ENCODE measurements at places on chromosomes 3 and 15.

DNA sequence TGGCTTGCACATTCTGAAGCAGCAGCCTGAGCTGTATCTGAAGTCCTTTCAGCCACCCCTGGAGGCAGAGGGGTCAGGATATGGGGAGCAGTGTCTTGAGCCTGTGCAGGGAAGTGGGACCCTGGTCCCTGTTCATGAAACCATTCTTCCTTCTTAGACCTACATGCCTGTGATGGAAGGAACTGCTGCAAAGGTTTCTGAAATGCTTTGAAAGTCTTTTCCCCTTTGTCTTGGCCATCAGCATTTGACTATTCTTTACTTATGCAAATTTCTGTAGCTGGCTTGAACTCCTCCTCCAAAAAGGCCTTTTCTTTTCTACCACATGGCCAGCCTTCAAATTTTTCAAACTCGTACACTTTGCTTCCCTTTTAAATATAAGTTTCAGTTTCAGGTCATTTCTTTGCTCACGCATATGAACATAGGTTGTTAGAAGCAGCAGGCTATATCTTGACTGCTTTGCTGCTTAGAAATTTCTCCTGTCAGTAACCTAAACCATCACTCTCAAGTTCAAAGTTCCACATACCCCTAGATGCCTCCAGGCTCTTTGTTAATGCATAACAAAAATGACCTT, 62.3 kb downstream of the GALK2 start:
- no peak for DNase-seq

GRCh38 chr3:71172951-71173350, 410.6 kb downstream of the FOXP1 start:
- DNase-seq = no peak

DNA sequence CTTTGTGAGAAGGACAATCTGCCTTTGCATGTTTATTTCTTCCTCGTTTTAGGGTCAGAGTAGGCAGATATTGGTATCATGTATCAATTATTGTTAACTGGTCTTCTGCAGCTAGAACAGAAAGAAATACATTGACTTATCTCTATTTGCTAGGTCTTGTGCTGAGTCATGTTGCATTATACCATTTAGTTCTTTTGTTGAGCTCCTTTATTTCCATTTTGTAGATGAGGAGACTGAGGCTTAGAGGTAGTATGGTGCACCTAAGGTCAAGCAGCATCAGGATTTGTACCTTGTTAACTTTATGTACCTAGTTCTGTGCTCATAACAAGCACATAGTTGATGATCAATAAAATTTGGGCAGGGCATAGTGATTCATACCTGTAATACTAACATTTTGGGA, 182.6 kb downstream of the ITPR1 start:
- no peak for DNase-seq

- DNase-seq = no peak
Measured at GRCh38 chr3:194935061-194935460, 249.4 kb downstream of the FAM43A start.

DNA sequence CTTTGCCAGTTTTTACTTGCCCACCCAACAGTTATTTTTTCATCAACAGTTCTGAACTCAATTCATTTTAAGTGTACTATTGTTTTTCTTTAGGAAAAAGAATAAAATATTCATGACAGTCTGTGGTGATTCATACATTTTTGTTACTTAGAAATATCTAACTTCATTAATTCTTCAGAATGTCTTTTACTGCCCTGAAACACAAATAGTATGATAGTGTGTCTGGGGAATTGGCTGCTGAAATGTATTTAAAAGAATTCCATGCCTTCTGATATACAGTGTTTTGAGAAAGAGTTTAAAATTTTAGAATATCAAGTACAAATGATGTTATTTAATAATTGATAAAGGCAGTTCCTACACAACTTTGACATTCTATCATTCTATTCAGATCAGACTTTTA, 854.1 kb downstream of the NAALADL2 start:
- DNase-seq = no peak

DNA sequence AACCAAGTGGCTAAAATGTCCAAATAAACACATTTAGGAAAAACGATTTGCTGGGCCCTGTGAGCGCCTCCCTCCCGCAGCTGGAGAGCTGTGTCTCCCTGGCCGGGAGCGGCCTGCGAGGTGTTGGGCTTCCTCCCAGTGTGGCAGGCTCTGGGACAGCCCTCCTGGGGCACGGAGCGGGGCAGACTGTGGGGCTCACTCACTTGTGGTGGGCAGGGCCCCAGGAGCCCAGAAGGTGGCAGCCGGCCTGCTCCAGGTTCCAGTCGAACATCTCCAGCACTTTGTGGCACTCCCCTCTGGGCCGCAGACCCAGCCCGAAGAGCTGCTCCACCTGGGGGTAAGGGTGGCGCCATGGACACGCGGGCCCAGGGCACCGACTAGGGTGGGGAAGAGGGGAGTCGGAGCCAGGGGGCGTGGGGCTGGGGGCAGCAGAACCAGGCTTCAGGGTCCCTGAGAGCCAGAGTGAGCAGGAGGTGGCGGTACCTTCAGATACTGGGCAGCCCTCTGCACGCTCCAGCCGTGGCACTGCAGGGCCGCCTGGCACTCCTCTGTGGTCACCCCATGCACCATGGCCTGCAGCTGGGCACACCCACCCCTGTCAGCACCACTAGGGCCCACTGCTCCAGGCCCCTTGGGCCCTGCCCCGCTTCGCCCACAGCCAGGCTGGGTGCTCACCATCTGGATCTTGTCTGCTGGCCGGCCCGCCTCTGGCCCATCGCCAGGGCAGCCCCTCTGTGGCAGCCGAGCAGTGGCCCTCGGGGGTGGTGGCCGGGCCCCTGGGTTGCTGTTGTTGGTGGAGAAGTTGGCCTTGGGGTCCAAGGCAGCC, 41.5 kb downstream of the TNK2 start:
- no peak for DNase-seq

GRCh38 chr15:96031426-96032110, 298.9 kb upstream of the NR2F2 start:
- DNase-seq = no peak

DNA sequence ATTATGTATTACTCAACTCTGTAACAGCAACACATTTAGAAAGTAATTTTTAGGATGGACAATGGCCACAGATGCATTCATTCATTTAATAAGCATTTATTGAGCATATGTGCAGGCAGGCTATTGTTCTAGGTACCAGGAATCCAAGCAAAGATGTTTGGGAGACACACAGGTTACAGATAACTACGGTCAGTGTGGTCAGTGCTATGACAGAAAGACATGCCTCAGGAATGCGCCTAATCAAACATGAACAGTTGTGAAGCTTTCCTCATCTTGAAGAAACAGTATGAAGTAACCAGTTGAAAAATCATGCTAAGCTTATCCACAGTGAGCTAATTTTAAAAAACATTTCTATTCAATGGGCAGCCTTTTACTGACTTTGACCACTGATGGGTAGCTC, 155.4 kb upstream of the CCDC54 start:
- DNase-seq = no peak

- DNase-seq = no peak
Measured at GRCh38 chr3:94162700-94163099, 99.8 kb downstream of the NSUN3 start.

DNA sequence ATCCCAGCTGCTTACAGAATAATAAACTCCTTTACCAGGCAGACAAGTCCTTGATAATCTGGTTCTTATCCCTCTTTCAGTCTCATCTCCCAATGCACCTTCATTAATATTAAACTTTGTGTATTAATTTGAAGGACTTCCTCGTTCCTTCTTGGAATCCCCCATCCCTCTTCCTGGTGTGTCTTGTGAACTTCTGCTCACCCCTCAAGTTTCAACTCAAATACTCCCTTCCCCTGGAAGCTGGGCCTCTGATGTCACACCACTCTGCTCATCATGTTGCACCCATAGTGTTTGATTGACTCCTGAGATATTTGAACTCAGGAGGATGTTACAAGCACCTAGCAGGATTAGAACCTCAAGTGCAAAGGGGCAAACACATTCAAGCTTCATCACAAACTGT, 3.3 kb upstream of the STT3B start:
- DNase-seq = no peak

- no peak for DNase-seq
Measured at GRCh38 chr15:35629766-35630165, 83.8 kb upstream of the DPH6 start.

GRCh38 chr3:119352863-119353527, 58.8 kb downstream of the ARHGAP31 start:
- DNase-seq = no peak

- peak; percentile 42 for DNase-seq
Measured at GRCh38 chr3:180680097-180680430, 775 bp upstream of the CCDC39 start.

DNA sequence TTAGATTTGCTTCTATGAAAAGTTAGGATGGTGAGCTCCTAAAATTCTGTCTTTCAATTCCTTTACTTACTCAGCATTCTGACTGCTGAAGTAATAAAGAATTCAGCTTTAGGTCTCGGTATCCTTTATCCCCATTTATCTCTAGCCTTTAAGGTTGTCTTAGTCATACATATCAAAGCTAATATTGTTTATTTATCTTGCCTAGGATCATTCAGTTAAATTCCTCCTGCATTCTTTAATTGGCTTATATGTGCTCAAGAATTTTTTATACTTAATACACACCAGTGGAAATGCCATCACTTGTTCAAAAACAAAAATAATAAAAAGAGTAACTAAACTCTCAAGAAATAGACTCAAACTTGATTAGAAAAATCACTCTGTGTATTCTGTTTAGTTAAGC, 507.0 kb downstream of the ZPLD1 start:
- no peak for DNase-seq

DNA sequence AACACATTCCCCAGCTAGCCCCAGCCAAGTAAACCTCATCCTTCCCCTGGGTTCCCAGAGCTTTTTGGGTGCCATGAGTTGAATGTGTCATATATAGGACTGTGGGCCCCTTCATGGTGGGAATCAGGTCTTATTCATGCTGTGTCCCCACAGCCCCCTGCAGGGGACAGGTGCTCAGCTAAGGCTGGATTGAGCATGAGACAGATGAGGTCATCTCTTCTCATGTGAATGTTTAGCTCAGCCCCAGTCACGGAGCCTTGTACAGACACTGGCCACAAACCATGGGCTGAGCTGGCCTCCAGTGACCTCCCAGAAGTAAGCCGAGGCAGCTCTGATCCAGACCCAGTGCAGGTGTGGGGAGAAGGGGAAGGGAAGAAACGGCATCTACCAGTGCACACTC, 70.7 kb downstream of the C3orf70 start:
- no peak for DNase-seq

DNA sequence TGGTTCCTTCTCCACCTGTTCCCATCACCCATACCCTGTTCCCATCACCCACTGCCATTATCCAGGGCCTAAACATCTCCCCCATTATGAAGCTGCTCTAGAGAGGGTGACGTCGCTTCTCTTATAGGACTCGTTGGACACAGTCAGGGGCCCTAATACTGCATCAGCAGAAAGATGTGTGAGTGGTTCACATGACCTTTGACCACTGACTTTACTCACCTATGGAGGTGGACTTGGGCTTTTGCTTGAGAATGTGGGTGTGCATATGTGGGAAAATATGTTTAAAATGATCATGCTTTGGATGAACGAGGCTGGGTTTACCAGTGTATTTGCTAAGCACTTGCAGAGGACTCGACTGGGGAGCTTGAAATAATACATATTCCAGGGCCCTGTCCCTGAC, 26.8 kb downstream of the RBP2 start:
- no peak for DNase-seq

DNA sequence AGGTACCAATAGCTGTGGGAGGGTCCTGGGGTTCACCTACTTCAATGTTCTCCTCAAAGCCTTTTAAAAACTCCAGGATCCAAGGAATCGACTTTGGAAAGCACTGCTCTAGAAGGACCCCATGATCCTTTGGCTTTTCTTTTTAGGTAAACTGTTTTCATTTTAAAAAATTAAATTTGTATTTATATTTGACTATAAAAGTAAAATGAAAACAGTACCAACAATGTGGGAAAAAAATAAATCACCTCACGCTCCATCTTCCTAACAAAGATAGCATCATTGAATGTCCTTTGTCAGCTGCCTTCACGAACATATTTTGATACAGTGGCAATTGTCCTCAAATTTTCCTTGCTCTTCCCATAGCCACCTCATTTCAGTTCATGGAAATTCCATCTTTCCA, 127.5 kb downstream of the PLD1 start:
- DNase-seq = no peak

- DNase-seq = no peak
Measured at GRCh38 chr3:96416549-96417255, 397.7 kb upstream of the EPHA6 start.

DNA sequence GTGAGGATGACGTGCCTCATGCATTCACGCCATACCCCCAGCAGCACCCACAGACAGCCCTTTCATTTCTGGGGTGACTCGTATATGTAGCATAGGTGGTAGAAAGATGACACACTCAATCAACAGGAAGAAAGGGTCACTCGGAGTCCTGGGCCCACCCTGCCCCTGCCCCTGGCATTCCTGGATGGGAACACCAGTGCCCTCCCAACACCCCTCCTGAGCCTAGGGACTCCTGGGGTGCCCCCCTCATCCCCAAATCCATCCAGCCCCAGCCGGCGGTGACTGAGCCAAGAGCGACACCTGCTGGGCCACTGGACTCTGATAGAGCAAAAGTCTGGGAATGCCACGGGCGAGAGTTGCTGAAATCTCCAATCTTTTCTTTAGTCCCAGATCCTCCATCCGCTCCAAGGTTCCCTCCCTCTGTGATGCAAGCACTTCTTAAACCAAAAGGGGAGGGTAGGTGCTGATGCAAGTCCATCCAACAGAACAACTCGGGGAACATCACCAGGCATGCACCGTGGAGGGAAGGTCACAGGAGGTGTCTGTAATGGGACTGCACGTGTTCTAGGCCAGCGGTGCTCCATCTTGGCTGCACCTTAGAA, 31.1 kb downstream of the ACAN start:
- peak; percentile 42 for DNase-seq

DNA sequence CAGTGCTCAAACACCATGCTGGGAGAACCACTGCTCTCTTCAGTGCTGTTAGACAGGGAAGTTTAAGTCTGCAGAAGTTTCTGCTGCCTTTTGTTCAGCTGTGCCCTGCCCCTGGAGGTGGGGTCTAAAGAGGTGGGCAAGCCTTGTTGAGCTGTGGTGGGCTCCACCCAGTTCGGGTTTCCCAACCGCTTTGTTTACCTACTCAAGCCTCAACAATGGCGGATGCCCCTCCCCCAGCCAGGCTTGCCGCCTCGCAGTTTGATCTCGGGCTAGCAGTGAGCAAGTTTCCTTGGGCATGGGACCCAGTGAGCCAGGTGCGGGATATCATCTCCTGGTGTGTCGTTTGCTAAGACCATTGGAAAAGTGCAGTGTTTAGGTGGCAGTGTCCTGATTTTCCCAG, 670.2 kb upstream of the ALCAM start:
- no peak for DNase-seq

- no peak for DNase-seq
Measured at GRCh38 chr3:38450853-38451252, 2.8 kb upstream of the ACVR2B start.

GRCh38 chr3:147184794-147185193, 221.5 kb downstream of the ZIC4 start:
- DNase-seq = no peak

- no peak for DNase-seq
Measured at GRCh38 chr3:162134571-162134970, 638.0 kb downstream of the OTOL1 start.

All from hippocampal formation (tissue), 2 donors.